Activated CD4-positive, alpha-beta T cell treated with anti-CD3 and anti-CD28 coated beads, Interleukin-10, Interleukin-2, amounts not matched to agents 100 ng/mL and 50 ng/mL, durations not matched to agents 16 hours and 8 hours (primary cell): ENCODE measurements at places on chromosomes 12 and 14.
A peak's percentile ranks its signal among the peaks of the same experiment; 100 is the strongest.

DNA sequence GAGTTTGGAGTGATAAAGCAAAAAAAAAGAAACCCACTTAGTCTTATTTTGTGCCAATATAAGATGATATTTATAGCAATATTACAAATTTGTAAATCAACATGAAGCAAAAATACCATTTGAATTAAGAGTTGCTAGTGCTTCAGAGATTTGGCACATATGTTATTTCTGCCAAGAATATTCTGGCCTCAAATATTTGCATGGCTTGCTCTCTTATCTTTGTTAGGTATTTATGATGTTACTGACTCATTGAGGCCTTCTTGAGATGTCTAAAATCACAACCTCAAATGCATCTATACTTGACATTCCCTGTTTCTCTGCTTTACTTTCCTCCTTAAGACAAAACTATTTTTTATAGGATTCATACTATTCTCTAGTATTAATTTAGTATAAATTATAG, 301.5 kb downstream of the NELL2 start:
- DNase-seq, result no peak

GRCh38 chr12:2636741-2637340, 157.9 kb upstream of the FKBP4 start:
- no peak for DNase-seq

DNA sequence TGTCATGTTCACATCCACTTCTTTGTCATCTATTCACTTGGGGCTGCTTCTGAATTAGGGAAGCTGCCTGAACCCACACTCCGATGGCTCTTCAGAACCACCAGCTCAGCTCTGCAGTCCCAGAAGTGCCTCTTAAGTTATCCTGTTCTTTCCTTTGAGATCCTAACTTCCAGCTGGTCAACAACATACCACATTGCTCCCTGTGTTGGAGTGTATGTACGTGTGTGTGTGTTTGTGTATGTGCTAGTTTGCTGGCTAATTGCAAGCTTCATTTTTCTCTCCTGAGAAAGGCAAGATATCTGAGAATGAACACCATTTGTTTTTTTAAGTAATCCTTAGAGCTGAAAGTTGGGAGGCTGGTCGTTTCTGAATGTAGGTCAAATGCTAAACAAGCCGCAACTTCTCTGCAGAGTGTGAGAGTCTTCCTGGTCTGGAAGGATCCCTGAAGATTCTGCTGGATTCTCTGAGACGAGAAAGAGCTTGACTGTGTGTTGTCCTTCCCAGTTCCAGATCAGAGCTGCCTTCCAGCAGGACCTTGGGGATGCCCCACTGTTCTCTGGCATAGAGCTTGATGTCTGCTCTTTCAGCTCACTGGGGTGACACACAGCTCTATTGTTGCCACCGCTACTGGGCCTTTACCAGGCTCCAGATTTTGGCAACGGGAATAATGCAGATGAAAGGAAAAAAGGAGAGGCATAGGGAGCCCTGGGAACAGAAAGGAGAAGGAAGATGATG, 839 bp downstream of the GSG1 start:
- DNase-seq, result no peak

DNA sequence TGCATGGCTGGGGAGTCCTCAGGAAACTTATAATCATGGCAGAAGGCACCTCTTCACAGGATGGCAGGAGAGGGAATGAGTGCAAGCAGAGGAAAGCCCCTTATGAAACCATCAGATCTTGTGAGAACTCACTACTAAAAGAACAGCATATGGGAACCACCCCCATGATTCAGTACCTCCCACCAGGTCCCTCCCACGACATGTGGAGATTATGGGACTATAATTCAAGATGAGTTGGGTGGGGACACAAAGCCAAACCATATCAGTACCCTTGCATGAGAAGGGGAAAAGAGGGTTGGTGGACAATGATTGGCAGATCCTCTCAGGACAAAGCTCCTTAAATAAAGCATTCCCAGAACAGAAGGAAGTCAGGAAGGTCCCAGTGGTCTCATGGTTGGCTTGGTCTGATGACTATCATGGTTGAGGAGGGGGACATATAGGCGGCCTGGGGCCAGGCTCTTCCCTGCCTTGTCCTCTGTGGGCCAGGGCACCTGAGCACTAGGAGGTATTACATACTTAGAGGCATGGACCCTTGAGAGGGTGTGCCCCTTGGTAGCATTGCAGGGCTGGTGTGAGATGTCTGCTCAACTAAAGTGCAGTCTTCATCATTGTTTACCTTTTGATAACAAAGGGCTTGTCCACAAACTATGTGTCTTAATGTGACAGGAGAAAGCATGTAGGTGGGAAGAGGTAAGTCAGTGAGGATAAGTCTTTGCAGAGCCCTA, 22.2 kb downstream of the HSD17B6 start:
- DNase-seq, result no peak

DNA sequence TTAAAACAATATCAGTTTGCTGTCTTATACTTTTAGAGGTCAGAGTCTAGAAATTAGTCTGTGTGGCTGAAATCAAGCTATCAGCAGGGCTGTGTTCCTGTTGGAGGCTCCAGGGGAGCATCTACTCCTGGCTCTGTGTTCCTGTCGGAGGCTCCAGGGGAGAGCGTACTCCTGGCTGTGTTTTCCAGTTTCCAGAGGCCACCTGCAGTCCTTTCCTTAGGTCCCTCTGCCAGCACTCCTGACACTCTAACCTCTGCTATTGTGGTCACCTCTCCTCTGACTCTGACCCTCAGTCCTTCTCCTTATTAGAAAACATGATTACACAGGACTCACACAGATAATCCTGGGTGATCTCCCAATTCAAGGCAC, 1140.7 kb upstream of the TMEM132C start:
- no peak for DNase-seq

GRCh38 chr12:106417926-106418910, 60.7 kb downstream of the POLR3B start:
- no peak for DNase-seq

DNA sequence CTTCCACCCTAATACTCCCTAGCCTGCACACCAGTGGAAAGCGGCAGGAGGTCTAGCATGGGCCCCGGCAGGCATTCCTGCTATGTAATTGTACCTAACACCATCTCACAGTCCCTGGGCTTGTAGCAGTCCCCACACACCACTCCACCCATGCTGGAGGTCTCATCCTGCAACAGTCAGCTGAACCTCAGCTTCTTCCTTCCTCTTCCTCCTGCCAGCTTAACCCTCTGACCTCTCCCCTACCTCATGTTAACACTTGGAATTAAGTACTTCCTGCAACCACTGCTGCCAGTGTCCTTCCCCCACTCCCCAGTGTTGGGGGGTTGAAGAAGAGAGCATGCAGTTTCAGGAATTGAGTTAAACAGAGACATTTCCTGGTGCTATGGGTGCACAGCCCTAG, 7.6 kb downstream of the ADCY4 start:
- no peak for DNase-seq

DNA sequence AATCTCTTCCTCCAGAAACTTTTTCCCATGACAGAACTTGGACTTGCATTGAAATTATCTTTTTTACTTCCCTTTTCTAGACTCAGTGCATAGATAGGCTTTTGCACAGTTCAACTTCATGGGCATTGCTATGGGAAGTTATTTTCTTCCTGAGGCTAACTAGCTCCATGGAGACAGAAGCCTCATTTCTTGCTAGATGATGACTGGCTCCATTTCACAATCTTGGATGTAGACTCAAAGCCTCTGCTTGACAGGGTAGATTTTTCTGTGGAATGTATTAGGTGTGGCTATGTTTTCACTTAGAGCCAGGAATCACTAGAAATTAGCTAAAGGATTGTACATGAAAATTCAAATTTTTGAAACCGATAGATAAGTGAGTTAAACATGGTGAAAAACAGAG, 884.1 kb upstream of the MGAT4C start:
- DNase-seq, result no peak

- DNase-seq, result no peak
These were observed 18.4 kb downstream of the SLC2A3 start for GRCh38 chr12:7917392-7918267.

DNA sequence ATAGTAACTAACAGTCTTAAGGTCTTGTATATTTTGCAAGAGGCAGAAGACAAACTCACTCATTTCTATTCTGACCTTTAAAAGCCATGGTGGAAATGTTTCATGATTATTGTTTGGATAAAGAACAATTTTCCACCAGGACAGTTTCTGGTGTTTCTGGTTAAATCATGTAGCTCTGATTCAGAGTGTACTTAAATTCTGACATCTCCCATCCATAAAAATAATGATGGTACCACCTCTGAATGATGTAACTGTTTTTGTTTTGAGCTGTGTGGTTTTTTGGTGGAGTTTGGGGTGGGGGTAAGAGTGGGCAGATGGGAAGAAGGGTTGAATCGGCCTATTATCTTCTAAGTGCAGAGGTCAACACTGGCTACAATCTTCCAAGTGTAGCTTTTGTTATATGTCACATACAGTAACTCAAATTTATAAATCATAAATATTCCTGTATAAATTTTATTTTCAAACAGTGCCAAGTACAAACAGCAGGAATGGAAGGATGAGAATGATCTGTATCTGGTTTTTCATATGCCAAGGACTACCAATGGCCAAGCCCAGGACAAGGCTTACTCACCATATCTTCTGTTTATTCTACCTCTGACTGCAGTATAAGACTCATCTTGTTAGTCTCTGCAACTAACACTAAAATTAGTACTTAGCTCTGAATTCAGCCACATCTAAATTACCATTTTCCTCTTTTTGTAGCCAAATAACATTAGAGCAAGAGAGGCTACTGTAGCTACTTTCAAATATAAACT, 108.7 kb downstream of the BCAT1 start:
- DNase-seq, result peak; percentile 81

GRCh38 chr14:43539210-43539609, 967.9 kb downstream of the FSCB start:
- DNase-seq, result no peak

DNA sequence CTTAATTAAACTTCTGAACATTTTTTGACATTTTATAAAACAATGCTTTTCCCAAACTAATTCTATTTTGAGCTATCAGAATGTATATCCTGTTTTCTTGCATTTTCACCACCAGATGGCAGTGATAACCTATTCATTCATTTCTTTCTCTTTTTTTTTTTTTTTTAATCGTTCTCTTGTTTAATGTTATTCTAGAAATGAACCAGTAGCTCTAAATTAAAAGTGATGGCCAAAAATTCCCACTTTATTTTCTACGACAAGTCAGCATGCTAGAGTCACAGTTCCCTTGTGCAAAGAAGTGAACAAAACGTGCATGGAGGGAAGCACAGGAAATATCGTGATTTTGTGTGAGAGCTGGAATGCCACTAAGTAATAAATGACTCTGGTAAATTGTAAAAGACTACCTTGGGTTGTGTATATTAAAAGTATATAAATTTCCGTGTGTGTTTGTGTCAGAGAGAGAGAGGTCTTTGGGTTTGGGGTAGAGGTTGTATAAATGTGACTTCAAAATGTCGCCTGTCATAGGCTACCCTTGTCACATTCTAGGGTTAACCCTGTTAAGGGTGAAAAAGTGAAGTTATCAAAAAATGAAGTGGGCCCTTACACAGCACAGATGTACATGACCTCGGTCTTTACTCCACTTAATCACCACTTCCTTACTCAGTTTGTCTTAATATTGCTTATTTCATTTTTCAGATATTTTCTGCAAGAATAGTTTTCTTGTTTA, 40.4 kb upstream of the LDHB start:
- DNase-seq, result peak; percentile 32

GRCh38 chr12:13094367-13094766, 9.1 kb downstream of the GSG1 start:
- DNase-seq, result peak; percentile 53

- DNase-seq, result no peak
These were observed 234.7 kb upstream of the TBX3 start for GRCh38 chr12:114918535-114919233.

GRCh38 chr14:88269806-88270420, 53.2 kb downstream of the KCNK10 start:
- DNase-seq, result no peak

DNA sequence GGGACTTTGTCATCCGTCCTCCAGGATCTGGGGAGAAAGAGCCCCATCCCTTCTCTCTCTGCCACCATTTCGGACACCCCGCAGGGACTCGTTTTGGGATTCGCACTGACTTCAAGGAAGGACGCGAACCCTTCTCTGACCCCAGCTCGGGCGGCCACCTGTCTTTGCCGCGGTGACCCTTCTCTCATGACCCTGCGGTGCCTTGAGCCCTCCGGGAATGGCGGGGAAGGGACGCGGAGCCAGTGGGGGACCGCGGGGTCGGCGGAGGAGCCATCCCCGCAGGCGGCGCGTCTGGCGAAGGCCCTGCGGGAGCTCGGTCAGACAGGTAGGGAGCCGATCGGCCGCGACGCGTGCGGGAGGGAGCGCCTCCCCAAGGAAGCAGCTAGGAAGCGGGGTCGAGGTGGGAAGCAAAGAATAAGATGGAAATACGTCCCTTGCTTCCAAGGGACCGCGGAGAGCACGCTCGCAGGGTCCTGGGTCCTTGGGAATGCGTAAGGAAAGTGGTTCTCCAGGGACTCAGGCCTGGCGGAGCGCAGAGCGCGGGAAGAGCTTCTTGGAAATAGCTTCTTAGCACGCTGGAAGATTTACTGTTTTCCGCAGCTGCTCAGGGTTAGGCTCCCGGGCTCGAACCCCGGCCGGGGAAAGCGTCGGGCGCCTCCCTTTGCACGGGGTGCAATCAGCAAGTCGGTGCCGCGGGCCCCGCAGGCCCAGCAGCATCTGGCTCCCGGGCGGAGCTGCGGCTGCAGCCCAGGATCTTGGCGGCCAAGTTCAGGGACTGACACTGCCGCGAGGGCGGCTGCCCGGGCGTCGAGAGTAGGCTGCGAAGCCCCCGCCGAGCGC, 457 bp downstream of the SOCS2 start:
- DNase-seq, result no peak

DNA sequence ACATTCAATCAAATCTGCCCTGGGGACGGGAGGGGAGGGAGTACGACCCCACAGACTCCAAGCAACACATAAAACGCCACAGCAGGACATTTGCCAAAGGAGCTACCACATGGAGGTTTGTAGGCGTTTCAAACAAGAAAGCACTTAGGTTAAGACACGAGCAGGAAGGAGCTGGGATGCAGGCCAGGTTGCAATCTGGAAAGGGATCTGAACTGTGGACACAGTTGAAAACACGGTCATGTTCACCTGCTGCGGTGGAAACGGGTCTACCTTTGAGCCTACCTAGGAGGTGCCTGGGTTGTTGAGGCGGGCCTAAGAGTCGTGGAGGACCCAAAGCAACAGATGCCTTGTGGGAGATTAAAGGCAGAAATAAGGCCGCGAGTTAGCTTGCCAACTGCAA, 18.4 kb downstream of the PRKAB1 start:
- no peak for DNase-seq

DNA sequence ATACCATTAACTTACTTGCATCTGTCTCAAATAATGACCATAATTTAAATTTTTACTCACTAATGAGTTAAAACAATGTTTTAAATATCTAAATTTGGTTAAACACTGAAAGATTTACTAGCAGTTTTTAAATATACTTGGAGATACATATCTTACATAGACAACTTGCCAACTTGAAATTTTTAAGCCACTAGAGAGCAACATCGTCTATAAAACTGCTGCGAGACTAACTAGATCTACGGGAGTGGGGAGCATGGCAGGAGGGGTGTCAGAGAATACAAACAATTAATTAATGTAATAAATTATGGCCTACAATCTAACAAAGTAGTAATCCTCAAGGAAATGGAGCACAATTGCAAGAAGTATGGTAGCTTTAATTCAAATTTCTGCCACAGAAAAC, 120.4 kb downstream of the LRRIQ1 start:
- no peak for DNase-seq
